ENCODE measurements at places on chromosomes 11 and 22. TPM values are rescaled to one million over a fixed set of nuclear protein-coding genes. Genes with fewer than 3 reads are reported as not detected.
A peak's percentile ranks its signal among the peaks of the same experiment; 100 is the strongest.

GRCh38 chr11:59659981-59660380, 8.9 kb downstream of the PATL1 start:
- no peak overlapping the region for H3K27ac ChIP-seq
- no peak overlapping the region for H3K4me3 ChIP-seq
- peaks cover 11% of the 10 kb centered on the region for H3K4me1 ChIP-seq
- H3K36me3 ChIP-seq, result peaks cover 86% of the 10 kb centered on the region
- DNase-seq, result no peak

DNA sequence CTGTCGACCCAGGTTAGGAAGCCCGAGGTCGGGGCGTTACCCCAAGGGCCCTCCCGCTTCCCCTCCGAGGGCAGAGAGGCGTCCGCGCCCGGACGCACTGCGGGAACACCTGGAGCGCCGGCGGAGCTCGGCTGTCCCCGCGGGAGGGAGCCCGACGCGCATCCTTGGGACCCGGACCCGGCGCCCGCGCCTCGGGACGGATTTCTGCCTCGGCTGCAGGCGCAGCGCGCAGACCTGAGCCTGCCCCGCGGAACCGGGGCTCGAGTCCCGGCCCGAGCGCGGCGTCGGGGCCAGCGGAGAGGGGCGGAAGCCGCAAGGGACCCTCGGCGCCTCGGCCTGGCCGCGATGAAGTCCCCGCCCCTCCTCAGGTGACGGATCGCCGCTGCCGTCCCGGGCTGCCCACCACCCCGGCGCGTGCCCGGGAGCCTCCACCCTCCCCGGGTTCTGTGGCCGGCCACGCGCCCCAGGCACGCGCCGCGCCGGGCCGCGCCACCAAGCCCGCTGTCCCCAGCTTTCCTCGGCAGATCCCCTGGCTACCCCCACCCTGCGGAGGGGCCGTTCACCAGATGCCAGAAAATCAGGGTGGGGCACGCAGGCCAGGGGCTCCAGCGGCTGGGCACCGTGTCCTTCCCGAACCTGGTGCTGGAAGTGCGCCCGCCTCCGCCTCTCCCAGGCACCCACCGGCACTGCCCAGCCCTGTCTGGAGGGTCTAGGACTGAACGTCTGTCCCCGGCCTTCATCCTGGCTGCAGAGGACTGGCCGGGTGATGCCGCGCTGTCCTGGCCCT, 410 bp downstream of the GLB1L3 start:
- peak overlapping the region; percentile 48 for H3K4me3 ChIP-seq
- no peak overlapping the region for H3K27ac ChIP-seq
- peak; percentile 75 for DNase-seq
- no peaks in the 10 kb centered on the region for H3K36me3 ChIP-seq

DNA sequence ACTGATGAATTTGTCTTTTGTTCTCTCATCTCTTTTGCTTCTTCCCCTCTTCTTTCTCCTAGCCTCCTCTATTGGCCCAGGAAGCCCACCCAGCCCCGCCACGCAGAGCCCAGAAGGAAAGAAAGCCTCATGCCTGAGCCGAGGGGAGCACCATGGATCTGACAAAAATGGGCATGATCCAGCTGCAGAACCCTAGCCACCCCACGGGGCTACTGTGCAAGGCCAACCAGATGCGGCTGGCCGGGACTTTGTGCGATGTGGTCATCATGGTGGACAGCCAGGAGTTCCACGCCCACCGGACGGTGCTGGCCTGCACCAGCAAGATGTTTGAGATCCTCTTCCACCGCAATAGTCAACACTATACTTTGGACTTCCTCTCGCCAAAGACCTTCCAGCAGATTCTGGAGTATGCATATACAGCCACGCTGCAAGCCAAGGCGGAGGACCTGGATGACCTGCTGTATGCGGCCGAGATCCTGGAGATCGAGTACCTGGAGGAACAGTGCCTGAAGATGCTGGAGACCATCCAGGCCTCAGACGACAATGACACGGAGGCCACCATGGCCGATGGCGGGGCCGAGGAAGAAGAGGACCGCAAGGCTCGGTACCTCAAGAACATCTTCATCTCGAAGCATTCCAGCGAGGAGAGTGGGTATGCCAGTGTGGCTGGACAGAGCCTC, 3.8 kb downstream of the ZBTB16 start:
- peak overlapping the region; percentile 91 for H3K4me3 ChIP-seq
- H3K4me1 ChIP-seq, result peaks cover 65% of the 10 kb centered on the region

GRCh38 chr22:22769434-22770279, 118.0 kb upstream of the IGLL5 start:
- no peak overlapping the region for H3K27ac ChIP-seq
- peaks cover 21% of the 10 kb centered on the region for H3K27me3 ChIP-seq

- H3K4me3 ChIP-seq, result no peak overlapping the region
- H3K4me1 ChIP-seq, result peaks cover 15% of the 10 kb centered on the region
- peaks cover 58% of the 10 kb centered on the region for H3K27me3 ChIP-seq
- no peak for DNase-seq
- no peaks in the 10 kb centered on the region for H3K36me3 ChIP-seq
- H3K27ac ChIP-seq, result no peak overlapping the region
Observed at GRCh38 chr11:112967082-112967481, 5.9 kb downstream of the NCAM1 start.

DNA sequence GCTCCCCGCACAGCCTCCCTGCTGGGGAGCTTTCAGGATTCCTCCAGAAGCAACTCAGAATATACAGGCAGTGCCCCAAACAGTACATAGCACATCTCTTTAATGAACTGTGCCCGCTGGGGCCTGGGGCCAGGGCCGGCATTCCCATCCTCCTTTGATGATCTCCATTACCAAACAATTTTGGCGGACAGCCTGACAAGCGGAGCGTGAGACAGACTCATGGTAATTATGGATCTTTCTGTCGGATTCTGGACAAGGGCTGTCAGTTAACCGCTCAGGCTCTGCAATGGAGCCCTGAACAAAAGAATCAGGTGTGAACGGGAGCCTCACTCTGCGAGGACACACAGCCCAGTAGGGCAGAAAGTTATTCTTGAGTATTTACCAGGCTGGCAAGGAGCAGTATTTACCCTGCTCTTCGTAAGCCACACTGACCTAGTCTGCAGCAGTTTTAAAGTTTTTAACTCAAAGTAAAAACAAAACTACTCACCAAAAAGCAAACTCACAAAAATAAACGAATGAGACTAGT, 174.0 kb downstream of the TBC1D22A start:
- H3K4me3 ChIP-seq, result no peak overlapping the region
- peaks cover 4% of the 10 kb centered on the region for H3K4me1 ChIP-seq
- no peaks in the 10 kb centered on the region for H3K27me3 ChIP-seq
- DNase-seq, result no peak

DNA sequence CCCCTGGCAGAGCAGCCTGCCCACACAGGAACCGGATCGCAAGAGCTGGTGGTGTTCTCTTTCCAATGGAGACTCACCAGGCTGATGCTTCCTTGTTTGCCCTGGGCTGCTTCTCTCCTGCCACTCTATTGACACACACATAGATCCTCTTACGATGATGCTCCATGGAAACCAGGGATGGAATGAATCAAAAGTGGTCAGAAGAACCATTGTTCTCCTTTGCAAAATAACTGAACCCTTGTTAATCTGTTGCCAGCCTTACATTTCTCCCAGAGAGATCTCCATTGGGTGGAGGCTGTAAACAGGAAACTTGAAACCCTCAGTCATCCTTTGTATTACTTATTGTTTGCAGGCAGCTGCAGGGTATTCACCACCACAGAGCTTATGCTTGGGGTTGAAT, 24.6 kb upstream of the LDLRAD3 start:
- no peaks in the 10 kb centered on the region for H3K36me3 ChIP-seq
- H3K4me1 ChIP-seq, result no peaks in the 10 kb centered on the region
- no peak for DNase-seq

- no peak overlapping the region for H3K4me3 ChIP-seq
- no peak overlapping the region for H3K27ac ChIP-seq
- H3K27me3 ChIP-seq, result no peaks in the 10 kb centered on the region
- H3K4me1 ChIP-seq, result peaks cover 4% of the 10 kb centered on the region
Observed at GRCh38 chr22:30673136-30673535, 5.5 kb upstream of the DUSP18 start.

DNA sequence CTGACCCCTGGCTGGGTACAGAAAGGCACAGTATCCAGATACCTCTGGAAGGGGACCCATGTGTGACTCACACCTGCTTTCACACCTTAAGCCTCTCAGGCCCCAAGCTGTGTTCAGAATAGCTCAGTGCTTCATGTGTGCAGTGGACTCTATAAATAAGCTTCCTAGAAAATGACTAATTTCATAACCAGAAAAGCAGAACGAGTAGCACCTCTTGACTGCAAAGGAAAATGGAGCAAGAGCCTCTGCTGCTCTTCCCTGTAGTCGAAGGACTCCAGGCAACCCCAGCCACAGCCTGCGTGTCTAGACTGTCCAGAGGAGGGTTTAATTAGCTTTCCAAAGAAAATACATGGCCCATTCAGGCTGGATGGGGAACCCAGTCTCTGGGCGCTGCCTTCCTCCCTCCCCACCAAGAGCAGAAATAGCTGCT, 23.1 kb downstream of the PTPN5 start:
- DNase-seq, result no peak
- H3K4me3 ChIP-seq, result no peak overlapping the region
- no peaks in the 10 kb centered on the region for H3K36me3 ChIP-seq
- H3K27ac ChIP-seq, result no peak overlapping the region

- H3K36me3 ChIP-seq, result no peaks in the 10 kb centered on the region
- no peak for DNase-seq
- no peaks in the 10 kb centered on the region for H3K4me1 ChIP-seq
Observed at GRCh38 chr11:45577752-45578151, 87.7 kb downstream of the CHST1 start.

DNA sequence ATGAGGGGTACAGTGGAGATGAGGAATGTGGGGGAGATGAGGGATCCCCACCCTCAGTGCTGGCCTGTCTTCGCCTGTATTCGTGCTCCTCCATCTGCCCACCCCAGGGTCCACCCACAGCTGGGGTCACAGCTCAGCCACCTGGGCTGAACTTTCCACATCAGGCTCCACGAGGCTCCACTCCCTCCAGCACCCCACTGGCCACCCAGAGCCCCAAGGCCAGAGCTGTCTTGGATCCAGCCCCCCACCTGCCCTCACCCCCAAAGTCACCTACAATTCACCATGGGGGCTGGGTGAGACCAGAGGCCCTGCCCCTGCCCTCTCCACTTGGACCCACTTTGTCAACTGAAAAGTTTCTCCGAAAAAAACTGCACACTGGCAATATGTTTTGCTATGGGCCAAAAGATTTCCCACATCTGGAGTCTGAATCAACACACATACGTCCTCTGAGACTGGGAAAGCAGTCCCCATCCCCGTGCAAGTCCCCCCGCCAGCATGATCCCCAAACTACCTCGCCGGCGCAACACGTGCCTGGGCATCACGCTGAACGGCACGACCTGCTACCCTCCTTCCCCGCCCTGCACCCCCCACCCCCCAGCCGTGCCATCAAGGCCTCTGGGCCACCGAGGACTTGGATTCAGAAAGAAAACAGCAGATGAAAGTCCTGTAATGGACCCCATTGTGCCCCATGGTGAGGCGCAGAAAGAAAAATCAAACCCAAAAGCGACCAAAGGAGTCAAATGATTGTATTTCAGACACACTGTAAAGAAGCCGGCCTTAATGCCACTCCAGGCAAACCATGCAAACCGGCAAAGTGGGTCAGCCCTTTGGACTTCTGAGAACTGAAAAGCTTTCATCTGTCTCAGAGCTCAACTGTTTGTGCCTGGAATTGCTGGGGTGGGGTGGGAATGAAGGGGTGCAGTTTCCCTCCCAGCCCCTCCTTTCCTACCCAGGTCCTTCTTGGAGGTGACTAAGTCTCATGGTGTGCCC, 16.5 kb upstream of the GAL start:
- H3K4me1 ChIP-seq, result no peaks in the 10 kb centered on the region
- H3K27me3 ChIP-seq, result peaks cover 24% of the 10 kb centered on the region
- no peak overlapping the region for H3K4me3 ChIP-seq
- no peaks in the 10 kb centered on the region for H3K36me3 ChIP-seq
- no peak overlapping the region for H3K27ac ChIP-seq

DNA sequence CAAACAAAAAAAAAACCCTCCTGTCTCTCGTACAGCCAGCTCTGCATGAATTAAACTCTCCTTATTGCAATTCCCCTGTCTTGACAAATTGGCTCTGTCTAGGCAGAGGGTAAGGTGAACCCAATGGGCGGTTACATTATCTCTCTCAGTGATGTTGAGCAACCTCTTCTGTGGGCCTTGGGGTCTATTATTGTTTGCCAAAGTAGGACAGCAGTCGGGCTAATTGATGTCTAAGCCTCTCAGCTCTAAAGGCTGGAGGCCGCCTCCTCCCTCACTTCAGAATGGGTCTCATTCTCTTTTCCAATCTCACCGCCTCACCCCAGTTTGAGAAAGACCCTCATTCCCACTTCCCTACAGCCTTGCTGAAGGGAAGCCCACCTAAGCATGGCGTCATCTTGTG, 1.3 kb upstream of the SLC25A45 start:
- no peak overlapping the region for H3K4me3 ChIP-seq
- H3K27ac ChIP-seq, result peak overlapping the region; percentile 96
- no peaks in the 10 kb centered on the region for H3K36me3 ChIP-seq
- peaks cover 83% of the 10 kb centered on the region for H3K4me1 ChIP-seq
- DNase-seq, result no peak

Gene NXPE1
- not detected for total RNA-seq

Gene SMC1B
- total RNA-seq, result not detected

Gene CHKA
- total RNA-seq, result 21.4 TPM

All from suprapubic skin (tissue), 4 donors.